Right atrium auricular region (tissue), 2 donors: ENCODE measurements at places on chromosomes 1 and 21. TPM values are rescaled to one million over a fixed set of nuclear protein-coding genes. Genes with fewer than 3 reads are reported as not detected.

Gene TMEM52
- 1.8 TPM for total RNA-seq

DNA sequence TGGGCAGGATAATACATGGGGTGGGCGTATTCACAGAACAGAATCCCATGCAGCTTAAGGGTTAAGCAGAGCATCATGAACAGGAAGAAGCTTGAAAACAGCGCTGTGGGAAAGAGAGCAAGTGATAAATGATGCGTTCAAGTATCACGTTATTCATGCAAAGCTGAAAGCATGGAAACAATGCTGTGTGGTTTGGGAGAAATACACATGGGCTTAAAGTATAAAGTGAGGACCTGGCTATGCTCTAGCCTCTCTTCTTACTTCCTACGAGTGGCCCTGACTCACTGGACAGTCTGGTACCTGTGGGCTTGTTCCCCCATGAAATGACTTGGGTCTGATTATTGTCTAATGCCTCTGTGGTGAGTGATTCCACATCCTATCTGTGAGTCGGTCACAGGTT lies 25.7 kb downstream of the TMPRSS2 start:
- no peak for DNase-seq

- peak; percentile 97 for DNase-seq
These were observed 8.2 kb upstream of the S100A10 start for GRCh38 chr1:152001631-152002584.

DNA sequence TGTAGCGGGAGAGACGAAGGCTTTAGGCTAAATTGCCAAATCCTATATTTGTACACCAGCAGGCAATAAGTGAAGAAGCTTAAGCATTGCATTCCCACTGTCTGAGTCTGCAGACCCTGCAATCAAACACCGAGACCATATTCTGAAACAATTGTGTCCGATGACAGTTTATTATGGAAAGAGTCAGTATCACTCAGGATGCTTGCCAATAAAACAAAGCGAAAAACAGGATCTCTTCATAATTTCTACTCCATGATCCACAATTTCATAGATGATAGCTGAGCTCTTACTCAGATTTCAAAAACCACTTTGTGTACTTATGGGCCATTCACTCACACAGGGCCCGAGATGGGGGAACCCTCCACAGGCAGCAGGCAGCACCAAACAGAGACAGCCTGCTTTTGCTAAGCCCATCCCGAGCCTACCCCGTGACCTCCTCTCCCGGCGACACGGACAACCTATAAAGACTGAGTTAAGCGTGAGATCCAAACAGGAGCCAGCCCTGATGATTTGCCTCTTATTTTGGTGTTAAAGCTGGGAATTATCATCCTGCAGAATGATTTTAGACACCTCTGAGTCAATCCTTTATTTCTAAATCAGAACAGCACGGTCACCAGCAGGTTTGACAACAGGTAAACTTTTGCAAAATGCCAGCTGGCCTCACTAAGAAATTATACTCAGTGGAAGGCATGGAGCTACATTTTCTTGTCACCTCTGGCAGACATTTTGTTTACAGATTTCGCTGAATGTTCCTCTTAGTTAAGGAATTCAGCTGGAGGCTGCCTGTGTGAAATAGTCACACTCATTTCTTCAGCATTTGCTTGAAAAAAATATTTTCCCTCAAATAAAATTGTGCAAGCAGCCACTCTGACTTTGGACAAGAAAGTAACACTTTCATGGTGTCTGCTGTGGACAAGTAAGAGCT lies 212.4 kb downstream of the GPATCH2 start:
- DNase-seq, result no peak

GRCh38 chr1:157596384-157596783 lies 1.5 kb downstream of the FCRL4 start:
- no peak for DNase-seq

DNA sequence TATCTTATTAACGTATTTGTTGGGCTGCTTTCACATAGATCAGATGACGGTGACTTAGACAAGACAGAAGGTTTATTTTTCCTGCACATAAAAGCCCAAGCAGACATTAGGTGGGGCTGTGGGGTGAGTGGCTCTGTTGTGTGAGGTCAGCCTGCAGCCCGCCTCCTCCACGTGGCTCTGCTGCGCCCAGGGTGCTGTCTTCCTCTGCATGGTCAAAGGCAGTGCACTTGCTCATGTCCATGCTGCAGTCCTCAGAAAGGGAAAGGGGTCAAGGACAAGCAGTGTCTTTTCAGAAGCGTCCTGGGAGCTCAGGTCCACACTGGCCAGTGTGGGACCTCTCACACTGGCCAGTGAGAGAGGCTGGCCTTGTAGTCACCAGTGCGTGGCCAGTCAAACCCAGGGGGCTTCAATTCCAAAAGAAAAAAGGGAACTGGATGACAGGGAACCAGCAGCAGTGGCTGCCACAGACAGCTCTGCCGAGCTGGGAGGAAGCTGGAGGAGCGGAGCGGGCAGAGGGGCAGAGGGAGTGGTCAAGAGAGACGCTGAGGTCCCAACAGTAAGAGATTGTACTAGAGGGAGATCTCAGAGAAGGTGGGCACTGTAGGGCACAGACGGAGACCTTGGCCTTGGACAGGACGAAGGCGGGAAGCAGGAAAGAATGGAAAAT lies 35.9 kb upstream of the SLC45A1 start:
- no peak for DNase-seq
